Right renal cortex interstitium (tissue), 3 donors: ENCODE measurements at places on chromosomes 6 and 20.

GRCh38 chr6:35219683-35220326, 6.0 kb downstream of the SCUBE3 start:
- no peak for DNase-seq

- DNase-seq: no peak
These were observed 22.9 kb downstream of the CNKSR3 start for GRCh38 chr6:154487367-154488247.

DNA sequence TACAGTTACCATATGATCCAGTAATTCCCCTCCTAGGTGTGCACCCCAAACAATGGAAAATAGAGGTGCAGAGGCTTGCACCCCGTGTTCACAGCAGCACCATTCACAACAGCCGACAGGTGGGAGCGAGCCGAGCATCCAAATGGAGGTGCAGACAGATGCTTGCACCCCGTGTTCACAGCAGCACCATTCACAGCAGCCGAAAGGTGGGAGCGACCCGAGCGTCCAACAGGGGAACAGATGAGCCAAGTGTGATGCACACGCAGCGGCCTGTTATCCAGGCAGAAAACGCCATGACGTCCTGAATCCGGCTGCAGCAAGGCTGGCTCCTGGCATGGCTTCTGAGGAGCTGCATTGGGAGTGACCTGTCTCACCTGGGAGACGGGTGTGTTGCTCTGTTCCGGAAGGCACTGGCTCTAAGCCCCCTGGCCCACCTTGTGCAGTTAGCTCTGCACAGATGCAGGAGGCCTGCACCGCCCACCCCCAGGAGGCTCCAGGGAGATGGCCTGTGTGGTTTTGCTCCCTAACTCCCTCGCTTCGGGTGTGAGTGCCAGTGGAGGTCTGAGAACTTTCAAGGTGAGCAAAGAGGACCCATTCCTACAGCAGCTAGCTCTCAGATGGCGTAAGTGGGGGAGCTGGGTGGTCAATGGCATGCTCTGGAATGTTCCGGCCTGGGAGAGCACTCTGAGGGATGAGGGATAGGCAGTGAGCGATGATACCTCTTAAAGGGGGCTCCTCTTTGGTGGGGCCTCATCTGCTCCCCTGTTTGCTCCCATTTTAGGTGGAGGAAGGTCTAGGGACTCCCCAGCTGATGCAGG, 47.8 kb upstream of the FRMD1 start:
- no peak for DNase-seq

- DNase-seq: no peak
These were observed 110.5 kb downstream of the TULP4 start for GRCh38 chr6:158422629-158423238.

DNA sequence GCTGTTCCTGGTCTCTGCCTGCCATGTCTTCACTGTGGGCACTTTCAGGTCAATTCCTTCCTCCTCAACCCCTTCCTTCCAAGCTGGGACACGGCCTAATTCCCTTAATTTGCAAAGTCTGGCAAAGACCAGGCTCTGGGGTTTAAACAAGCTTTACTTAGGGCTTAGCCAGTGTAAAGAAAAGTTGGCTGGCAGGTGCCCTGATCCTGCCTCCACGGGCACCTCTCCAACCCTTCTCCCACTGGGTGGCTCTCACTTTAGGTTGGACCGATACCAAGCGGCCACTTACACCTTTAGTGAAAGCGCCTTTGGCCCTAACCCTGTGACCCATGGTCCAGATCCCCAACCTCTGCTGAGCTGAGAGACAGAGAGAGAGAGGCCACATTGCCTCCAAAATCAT, 13.7 kb upstream of the MLN start:
- no peak for DNase-seq

- DNase-seq: no peak
These were observed 22.7 kb downstream of the RAMACL start for GRCh38 chr6:166563805-166564204.

- DNase-seq: no peak
These were observed 33.9 kb downstream of the TXLNB start for GRCh38 chr6:139257821-139258398.

- DNase-seq: no peak
These were observed 317.5 kb downstream of the CD83 start for GRCh38 chr6:14434916-14435690.

GRCh38 chr6:16367571-16367970, 129.2 kb downstream of the GMPR start:
- no peak for DNase-seq

GRCh38 chr6:18441251-18441979, 54.3 kb downstream of the RNF144B start:
- no peak for DNase-seq

DNA sequence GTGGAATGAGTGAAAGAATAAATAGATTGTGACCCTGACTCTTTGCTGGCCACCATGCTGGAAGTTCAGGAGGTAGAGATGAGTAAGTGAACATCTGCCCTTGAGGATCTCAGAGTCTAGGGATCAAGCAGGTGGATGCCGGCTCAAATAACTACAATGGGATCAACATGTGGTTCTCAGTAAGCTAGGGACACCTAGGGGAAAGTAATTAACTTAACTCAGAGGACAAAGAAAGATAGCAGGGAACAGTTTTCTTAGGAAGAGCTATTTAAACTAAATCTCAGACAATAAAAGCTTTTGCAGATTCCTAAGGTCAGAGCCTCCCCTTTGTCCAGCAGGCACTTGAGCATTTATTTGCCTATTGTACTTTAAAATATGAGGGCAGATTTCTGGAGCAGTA, 29.1 kb downstream of the SLC13A3 start:
- DNase-seq: no peak

DNA sequence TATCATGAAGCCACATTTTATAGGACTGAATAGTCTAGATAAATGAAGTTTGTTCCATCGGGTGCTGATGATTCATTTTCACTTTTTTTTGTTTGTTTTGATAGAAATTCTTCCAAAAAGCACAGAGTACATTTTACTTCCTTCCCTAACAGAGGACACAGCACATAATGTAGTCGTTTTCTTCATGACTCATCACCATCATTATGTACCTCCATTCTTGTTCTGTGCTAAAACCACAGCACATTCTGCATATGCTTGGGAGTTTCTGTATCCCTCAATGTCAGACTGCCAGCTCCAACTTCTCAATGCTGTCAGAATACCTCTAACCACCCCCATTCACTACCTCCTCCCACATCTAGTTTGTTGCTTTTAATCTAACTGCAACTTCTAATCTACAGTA, 1004.9 kb upstream of the ADGRB3 start:
- no peak for DNase-seq

GRCh38 chr6:135088281-135088680, 33.7 kb upstream of the HBS1L start:
- DNase-seq: no peak

GRCh38 chr20:34627458-34627857, 49.4 kb downstream of the PIGU start:
- DNase-seq: no peak

- no peak for DNase-seq
These were observed 2.1 kb downstream of the KIAA0319 start for GRCh38 chr6:24643920-24644319.

- no peak for DNase-seq
These were observed 88.9 kb upstream of the NT5E start for GRCh38 chr6:85360794-85361642.

GRCh38 chr20:50198180-50198666, 7.6 kb downstream of the CEBPB start:
- no peak for DNase-seq

DNA sequence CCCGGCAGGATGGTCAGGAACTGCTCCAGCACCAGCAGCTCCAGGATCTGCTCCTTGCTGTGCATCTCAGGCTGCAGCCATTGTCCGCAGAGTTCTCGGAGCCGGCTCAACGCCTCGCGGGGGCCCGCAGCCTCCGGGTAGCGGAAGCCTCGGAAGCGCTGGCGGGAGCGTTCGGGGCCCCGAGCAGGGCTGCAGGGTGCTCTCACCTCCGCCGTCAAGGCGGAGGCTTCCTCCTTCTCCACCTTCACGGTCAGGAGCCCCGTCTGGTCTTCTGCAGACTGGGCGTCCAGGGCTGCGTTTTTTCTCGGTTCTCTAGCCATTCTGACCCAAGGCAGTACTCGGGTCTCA, 434 bp downstream of the ZKSCAN4 start:
- DNase-seq: no peak

DNA sequence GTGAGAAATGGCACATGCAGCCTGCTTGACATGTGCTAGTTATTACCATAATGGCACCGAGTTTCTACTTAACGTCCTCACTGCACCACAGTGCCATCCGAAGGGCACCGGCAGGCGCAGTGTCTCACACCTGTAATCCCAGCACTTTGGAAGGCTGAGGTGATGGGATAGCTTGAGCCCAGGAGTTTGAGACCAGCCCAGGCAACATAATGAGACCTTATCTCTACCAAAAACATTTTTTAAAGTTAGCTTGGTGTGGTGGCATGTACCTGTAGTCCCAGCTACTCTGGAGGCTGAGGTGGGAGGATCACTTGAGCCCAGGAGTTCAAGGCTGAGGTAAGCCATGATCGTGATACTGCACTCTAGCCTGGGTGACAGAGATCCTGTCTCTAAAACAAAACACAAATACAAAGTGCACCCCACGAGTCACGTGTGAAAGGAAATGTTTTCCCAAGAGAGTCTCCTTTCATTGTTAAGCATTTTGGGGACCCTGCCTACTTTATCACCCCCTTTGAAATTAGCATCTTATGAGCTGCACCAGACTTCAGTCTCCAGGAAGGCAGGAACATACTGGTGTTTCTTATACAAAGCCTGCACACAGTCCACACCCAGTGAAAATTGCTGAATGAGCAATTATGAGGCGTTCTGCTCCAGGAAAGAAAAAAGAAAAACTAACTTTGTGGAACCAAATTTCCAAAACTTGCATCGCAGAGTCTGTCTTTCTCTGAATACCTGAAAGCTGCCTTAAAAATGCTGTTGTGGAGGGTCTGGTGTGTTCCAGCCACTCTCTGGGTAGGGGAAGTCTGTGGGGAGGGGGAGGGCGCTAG, 47.1 kb upstream of the FOXQ1 start:
- no peak for DNase-seq

- no peak for DNase-seq
These were observed 39.7 kb downstream of the PPP1R14C start for GRCh38 chr6:150182460-150183078.

DNA sequence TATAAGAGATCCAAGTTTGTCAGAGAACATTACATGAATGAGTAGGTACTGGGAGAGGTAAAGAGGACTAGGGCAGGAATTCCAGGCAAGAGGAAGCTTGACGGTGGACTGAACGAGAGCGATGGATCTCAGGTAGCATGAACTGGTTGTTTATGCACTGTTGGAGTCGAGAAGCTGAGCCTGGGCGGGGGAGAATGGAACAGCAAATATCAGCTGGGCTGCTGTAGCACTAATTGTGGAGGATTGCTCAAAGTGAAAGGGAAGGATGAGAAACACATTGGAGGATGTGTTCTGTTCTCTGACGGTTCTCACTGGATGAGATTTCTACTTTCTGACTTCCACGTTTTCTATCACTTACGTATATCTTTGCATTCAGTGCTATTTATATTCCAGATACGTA, 164.2 kb downstream of the PHF3 start:
- no peak for DNase-seq

- no peak for DNase-seq
These were observed 35.9 kb upstream of the MDFI start for GRCh38 chr6:41602422-41602743.

DNA sequence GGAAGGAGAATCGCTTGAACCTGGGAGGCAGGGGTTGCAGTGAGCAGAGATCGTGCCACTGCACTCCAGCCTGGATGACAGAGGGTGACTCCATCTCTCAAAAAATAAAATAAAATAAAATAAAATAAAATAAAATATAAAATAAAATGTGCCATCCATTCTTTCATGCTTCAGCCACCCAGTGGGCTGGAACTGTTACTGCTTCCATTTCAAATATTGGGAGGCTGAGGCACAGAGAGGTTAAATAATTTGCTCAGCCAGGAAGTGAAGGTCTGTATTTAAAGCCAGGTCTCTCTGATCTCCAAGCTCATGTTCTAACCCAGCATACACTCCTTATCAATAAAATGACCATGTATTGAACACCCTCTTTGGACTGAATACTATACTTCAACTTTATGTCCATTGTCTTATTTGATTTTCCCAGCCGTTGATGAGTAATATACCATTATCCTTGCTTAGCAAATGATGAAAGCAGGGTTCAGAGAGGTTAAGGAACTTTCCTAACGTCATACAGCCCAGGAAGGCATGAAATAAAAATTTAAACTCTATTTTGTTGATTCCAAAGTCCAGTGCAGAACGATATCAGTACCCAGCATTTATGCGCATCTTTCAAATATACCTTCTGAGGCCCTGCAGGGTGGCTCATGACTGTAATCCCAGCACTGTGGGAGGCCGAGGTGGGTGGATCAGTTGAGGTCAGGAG, 25.8 kb upstream of the SLC9A8 start:
- DNase-seq: no peak

- no peak for DNase-seq
These were observed 600.5 kb upstream of the EYS start for GRCh38 chr6:66307490-66307889.

- DNase-seq: no peak
These were observed 276.9 kb downstream of the BMP7 start for GRCh38 chr20:56989516-56989915.

- no peak for DNase-seq
These were observed 96.6 kb downstream of the HAO1 start for GRCh38 chr20:7843613-7844012.

DNA sequence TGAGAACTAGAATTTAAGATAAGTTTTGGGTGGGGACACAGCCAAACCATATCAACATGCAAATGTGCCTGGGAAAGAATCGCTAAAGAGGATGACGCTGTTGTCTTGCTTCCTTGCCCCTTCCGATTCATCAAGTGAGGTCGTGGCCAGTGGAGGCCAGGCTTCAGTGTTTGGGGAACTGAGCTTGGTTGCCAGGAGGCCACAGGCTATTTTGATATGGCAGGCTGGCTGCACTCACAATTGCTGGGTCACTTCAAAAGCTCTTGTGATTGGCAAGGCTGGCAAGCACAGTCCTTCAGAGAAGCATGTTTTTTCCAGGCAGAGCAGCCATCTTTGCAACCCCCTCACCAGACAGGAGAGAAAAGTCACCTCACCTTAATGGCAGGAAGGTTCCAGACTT, 45.8 kb downstream of the SAMD5 start:
- DNase-seq: no peak

DNA sequence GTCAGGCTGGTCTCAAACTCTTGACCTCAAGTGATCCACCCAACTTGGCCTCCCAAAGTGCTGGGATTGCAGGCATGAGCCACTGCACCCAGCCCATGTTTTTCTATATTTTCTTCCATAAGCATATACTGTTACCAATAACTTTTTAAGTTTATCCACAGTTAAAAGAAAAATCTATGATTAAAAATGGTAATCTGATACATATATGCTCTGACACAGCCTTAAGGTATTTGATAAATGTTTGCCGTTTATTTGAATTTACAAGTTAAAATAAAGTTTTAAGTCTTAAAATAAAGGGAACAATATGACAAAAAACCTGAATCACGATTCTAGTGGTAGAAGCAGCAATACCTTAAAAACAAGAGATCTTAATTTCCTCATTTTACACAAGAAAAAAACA, 5.2 kb downstream of the STK38 start:
- no peak for DNase-seq

- DNase-seq: no peak
These were observed at the start of gene BIRC7 for GRCh38 chr20:63235399-63235983. Gene BIRC7 (plus strand): TSS chr20:63235905. CDS start chr20:63236097, 192 bp downstream.
